ENCODE measurements at places on chromosomes 5 and 9. TPM values are rescaled to one million over a fixed set of nuclear protein-coding genes. Genes with fewer than 3 reads are reported as not detected.

The DOLK gene
- polyA plus RNA-seq, result 15.6 TPM

DNA sequence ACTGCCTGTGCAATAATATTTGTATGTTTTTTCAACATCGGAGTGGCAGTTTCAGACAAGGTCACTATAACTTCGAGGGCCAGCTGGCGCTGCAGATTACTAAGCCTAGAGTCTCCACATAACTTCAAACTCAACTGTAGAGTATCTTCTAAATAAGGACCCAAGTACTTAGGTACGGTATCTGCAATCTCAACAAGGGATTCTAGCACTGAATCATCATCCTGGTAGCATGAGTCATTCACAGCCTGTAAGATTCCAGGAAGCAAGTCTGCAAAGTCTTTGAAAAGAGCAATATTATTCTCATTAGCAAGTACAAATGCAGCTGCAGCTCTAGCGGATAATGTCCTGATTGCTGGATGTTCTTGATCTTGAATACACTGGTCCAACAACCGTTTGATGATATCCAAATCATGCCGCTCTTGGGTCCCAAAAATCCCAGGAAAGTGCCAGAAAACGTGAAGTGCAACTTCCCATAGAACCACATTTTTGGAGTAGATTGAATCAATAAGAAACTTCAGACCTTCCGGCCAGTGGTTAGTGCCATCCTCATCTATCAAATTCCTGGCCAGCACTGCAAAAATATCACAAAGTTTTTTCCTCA, 654 bp downstream of the RANBP6 start:
- no peak for DNase-seq
- H3K36me3 ChIP-seq, result peaks cover 30% of the 10 kb centered on the region
- peak overlapping the region; percentile 85 for H3K27ac ChIP-seq
- H3K27me3 ChIP-seq, result no peaks in the 10 kb centered on the region
- H3K4me3 ChIP-seq, result peak overlapping the region; percentile 59

GRCh38 chr5:100546001-100546400, 10.8 kb downstream of the FAM174A start:
- H3K27me3 ChIP-seq, result no peaks in the 10 kb centered on the region
- H3K4me1 ChIP-seq, result peaks cover 2% of the 10 kb centered on the region
- H3K27ac ChIP-seq, result no peak overlapping the region
- H3K36me3 ChIP-seq, result no peaks in the 10 kb centered on the region
- DNase-seq, result no peak

- no peaks in the 10 kb centered on the region for H3K27me3 ChIP-seq
- no peak for DNase-seq
Observed at GRCh38 chr9:131798246-131798645, 58.4 kb upstream of the RAPGEF1 start.

DNA sequence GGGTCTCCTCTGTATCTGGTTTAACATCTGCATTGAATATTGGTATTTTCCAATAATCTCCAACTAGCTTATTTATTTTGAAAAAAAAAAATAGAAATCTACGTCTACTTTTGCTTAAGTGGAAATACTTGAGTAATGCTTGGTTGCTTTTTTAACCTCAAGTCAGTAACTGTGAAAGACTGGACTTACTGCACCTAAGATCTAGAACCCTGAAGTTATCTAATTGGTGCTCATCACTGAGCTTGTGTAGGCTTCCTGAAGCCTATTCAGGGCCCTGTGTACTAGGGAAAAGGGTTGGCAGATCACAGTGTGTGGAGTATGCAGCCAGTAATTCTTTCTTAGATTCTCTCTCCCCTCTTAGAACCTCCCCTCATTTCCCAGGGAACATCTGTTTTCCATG, 16.2 kb downstream of the SLC1A1 start:
- no peak overlapping the region for H3K4me3 ChIP-seq
- H3K4me1 ChIP-seq, result no peaks in the 10 kb centered on the region
- DNase-seq, result no peak
- no peak overlapping the region for H3K27ac ChIP-seq
- no peaks in the 10 kb centered on the region for H3K36me3 ChIP-seq
- H3K27me3 ChIP-seq, result no peaks in the 10 kb centered on the region

All from heart left ventricle (tissue), 16 donors.